ENCODE measurements at places on chromosomes 12 and 14. TPM values are rescaled to one million over a fixed set of nuclear protein-coding genes. Genes with fewer than 3 reads are reported as not detected.

- DNase-seq = no peak
- H3K27me3 ChIP-seq = no peaks in the 10 kb centered on the region
- H3K27ac ChIP-seq = no peak overlapping the region
- H3K4me1 ChIP-seq = no peaks in the 10 kb centered on the region
- no peak overlapping the region for H3K4me3 ChIP-seq
These were observed 161.8 kb downstream of the TTC8 start for GRCh38 chr14:88986146-88986841.

FGF6 gene
- total RNA-seq = not detected

PPP2R5C gene
- total RNA-seq = 128 TPM

RPGRIP1 gene
- total RNA-seq = 2.3 TPM

GRCh38 chr12:55065535-55065934 lies 45.8 kb downstream of the NEUROD4 start:
- no peak overlapping the region for H3K4me3 ChIP-seq
- no peaks in the 10 kb centered on the region for H3K36me3 ChIP-seq
- no peak overlapping the region for H3K27ac ChIP-seq
- peaks cover 1% of the 10 kb centered on the region for H3K27me3 ChIP-seq
- no peaks in the 10 kb centered on the region for H3K4me1 ChIP-seq

GRCh38 chr14:99513946-99514551 lies 32.8 kb downstream of the CCNK start:
- peak; percentile 73 for DNase-seq
- no peak overlapping the region for H3K4me3 ChIP-seq
- H3K27ac ChIP-seq = no peak overlapping the region
- H3K4me1 ChIP-seq = no peaks in the 10 kb centered on the region
- H3K27me3 ChIP-seq = no peaks in the 10 kb centered on the region

- no peak for DNase-seq
- H3K27me3 ChIP-seq = no peaks in the 10 kb centered on the region
- H3K4me3 ChIP-seq = no peak overlapping the region
These were observed 79.9 kb upstream of the SYT10 start for GRCh38 chr12:33519566-33519965.

DNA sequence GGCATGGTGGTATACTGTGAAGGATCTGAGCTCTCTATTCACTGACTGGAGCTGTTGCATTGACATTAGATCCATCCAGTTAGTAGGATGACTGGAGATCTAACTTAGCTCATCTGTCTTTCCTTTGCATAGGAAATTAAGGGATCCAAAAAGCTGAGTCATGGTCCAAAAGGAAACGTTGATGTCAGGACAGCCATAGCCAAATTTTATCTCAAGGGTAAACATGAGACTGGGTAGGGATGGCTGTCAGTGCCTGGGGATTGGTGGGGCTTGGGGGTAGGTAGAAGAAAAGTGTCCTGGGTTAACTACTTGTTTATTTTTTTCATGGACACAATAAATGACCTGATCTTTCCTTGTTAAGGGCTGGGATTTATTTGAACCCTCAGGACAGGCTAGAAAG lies 4.6 kb downstream of the FAM177A1 start:
- no peaks in the 10 kb centered on the region for H3K4me1 ChIP-seq
- no peaks in the 10 kb centered on the region for H3K36me3 ChIP-seq
- H3K27me3 ChIP-seq = no peaks in the 10 kb centered on the region

GRCh38 chr12:53989227-53990113 lies 4.5 kb downstream of the HOXC10 start:
- H3K4me1 ChIP-seq = no peaks in the 10 kb centered on the region
- no peak overlapping the region for H3K27ac ChIP-seq
- no peak for DNase-seq
- no peak overlapping the region for H3K4me3 ChIP-seq

- no peaks in the 10 kb centered on the region for H3K27me3 ChIP-seq
- H3K27ac ChIP-seq = no peak overlapping the region
- no peaks in the 10 kb centered on the region for H3K36me3 ChIP-seq
- H3K4me3 ChIP-seq = no peak overlapping the region
- H3K4me1 ChIP-seq = no peaks in the 10 kb centered on the region
These were observed 20.4 kb downstream of the MAP3K9 start for GRCh38 chr14:70788898-70789297.

GRCh38 chr12:117580718-117581062 lies 219.3 kb upstream of the NOS1 start:
- no peak overlapping the region for H3K4me3 ChIP-seq
- no peaks in the 10 kb centered on the region for H3K36me3 ChIP-seq
- no peaks in the 10 kb centered on the region for H3K27me3 ChIP-seq
- H3K4me1 ChIP-seq = no peaks in the 10 kb centered on the region
- H3K27ac ChIP-seq = no peak overlapping the region

- H3K36me3 ChIP-seq = no peaks in the 10 kb centered on the region
- no peak for DNase-seq
- H3K4me3 ChIP-seq = no peak within 1 kb of the TSS
- H3K27me3 ChIP-seq = no peaks in the 10 kb centered on the region
- H3K4me1 ChIP-seq = no peaks in the 10 kb centered on the region
- no peak within 1 kb of the TSS for H3K27ac ChIP-seq
These were observed at the start of gene IL26 for GRCh38 chr12:68225576-68226476. IL26 (minus strand) TSS chr12:68225810; CDS start chr12:68225756, 54 bp downstream.

KIF21A gene
- 9.0 TPM for total RNA-seq

DNA sequence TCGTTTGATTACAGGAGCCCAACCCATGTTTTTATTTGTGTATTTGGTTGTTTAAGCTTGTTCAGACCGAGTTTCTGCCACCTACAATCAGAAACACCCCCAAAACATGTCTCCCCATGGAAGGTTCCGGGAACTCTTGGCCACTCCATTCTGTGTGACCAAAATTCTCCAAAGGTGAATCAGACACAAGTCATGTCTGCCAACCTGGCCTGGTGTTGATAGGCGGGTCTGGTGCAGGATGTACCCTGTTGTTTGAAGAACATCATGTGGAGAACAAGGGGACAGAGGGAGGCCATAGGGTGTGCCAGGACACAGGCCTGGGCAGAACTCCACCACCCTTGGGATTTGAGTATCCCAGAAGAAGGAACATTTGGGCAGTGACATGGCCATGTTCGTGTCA lies 147.1 kb upstream of the MYL2 start:
- H3K27ac ChIP-seq = no peak overlapping the region
- H3K4me3 ChIP-seq = no peak overlapping the region

DNA sequence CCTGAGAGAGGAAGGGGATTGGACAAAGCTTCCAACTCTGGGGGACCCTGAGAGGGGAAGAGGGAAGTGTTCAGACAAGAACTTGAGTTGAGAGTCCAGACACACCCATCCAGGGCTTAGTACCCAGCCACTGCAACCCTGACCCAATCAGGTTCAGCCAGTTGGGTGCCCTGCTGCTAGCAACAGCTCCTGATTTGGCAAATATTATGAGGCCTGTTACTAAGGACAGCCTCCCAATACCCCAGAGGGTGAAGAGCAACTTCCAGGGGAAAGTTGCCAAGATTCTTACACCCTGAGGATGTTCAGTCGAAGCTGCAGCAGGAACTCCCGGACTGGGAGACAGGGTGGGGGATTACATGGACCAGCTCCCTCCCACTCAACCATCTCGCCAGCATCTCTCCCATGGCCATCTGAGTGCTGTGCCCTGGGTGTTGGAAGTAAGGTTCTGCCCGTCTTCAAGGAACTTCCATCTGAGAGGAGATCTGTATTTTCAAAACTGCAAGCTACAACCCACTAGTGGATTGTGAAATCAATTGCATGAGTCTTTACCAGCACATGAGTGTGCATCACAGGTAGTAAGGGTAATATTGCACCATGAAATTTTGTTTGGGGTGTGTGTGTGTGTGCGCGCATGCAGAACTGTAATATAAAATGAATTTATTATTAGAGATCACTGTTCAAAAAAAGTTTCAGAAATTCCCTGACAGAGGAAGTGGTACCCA lies 11.5 kb upstream of the KRT78 start:
- no peak overlapping the region for H3K27ac ChIP-seq
- no peak overlapping the region for H3K4me3 ChIP-seq
- no peaks in the 10 kb centered on the region for H3K27me3 ChIP-seq
- no peak for DNase-seq
- no peaks in the 10 kb centered on the region for H3K36me3 ChIP-seq

- DNase-seq = no peak
- no peak overlapping the region for H3K27ac ChIP-seq
- no peaks in the 10 kb centered on the region for H3K4me1 ChIP-seq
- H3K27me3 ChIP-seq = no peaks in the 10 kb centered on the region
- H3K36me3 ChIP-seq = no peaks in the 10 kb centered on the region
These were observed 14.3 kb downstream of the CHGA start for GRCh38 chr14:92937051-92937937.

- no peaks in the 10 kb centered on the region for H3K36me3 ChIP-seq
- no peak for DNase-seq
- H3K4me1 ChIP-seq = no peaks in the 10 kb centered on the region
- no peaks in the 10 kb centered on the region for H3K27me3 ChIP-seq
These were observed 26.4 kb upstream of the DBX2 start for GRCh38 chr12:45077251-45077650.

GRCh38 chr12:23001487-23001886 lies 376.5 kb downstream of the ETNK1 start:
- no peak for DNase-seq
- H3K36me3 ChIP-seq = no peaks in the 10 kb centered on the region
- no peaks in the 10 kb centered on the region for H3K4me1 ChIP-seq
- H3K4me3 ChIP-seq = no peak overlapping the region
- H3K27me3 ChIP-seq = no peaks in the 10 kb centered on the region

- no peak for DNase-seq
- no peaks in the 10 kb centered on the region for H3K36me3 ChIP-seq
These were observed 94.0 kb downstream of the NTF3 start for GRCh38 chr12:5525783-5526367.

DNA sequence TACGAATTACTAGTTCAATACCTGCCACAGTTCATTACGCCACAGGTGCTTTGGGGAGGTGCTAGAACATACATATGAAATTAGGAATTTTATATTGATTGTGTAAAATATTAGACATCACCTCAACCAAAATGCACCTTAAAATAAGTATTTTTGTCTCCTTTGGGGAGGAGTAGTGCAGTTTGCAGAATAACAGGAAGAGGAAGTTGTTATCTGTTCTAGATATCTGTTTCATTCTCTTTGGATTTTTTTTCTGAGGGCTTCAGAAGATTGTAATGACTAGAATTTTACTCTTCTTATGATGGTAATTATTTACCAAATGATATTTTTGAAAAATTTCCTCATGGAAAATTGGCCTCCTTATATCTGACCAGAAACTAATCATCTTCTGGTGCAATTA lies 9.9 kb upstream of the GYS2 start:
- H3K27ac ChIP-seq = no peak overlapping the region
- no peak overlapping the region for H3K4me3 ChIP-seq
- no peaks in the 10 kb centered on the region for H3K36me3 ChIP-seq
- peaks cover 2% of the 10 kb centered on the region for H3K27me3 ChIP-seq
- DNase-seq = no peak

DNA sequence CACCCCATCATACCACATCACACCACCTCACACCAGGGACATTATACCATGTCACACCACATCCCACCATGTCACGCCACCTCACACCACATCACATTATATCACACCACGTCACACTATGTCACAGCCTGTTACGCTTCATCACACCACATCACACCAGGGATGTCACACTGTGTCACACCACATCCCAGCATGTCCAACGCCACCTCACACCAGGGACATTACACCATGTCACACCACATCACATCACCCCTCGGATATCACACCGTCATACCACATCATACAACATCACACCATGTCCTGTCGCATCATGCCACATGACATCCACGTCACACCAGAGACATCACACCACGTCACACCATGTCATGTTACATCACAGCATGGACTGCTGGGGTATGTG lies 235.5 kb downstream of the TMEM121 start:
- H3K4me3 ChIP-seq = no peak overlapping the region
- no peaks in the 10 kb centered on the region for H3K4me1 ChIP-seq
- H3K27ac ChIP-seq = no peak overlapping the region
- DNase-seq = peak; percentile 19
- H3K27me3 ChIP-seq = no peaks in the 10 kb centered on the region
- no peaks in the 10 kb centered on the region for H3K36me3 ChIP-seq

DNA sequence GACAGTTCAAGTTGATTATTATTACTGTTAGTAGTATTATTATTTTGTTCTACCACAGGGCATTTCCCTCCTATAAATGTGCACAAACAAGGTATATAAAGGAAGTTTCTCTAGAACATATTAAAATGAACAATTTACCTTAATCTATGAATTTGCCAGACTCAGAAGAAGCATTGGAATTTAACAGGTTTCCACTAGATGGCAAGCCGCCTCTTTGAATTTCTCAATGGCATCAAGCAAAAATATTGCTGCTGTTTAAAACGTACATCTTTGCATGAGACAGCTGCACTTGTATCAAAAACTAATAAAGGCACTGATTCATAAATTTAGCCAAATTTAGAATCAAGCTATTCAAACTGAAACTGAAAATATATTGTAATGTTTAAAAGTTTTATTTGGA lies 34.6 kb upstream of the MIS18BP1 start:
- no peak overlapping the region for H3K27ac ChIP-seq
- H3K27me3 ChIP-seq = no peaks in the 10 kb centered on the region
- no peaks in the 10 kb centered on the region for H3K4me1 ChIP-seq
- no peaks in the 10 kb centered on the region for H3K36me3 ChIP-seq

MANSC4 gene
- not detected for total RNA-seq

DNA sequence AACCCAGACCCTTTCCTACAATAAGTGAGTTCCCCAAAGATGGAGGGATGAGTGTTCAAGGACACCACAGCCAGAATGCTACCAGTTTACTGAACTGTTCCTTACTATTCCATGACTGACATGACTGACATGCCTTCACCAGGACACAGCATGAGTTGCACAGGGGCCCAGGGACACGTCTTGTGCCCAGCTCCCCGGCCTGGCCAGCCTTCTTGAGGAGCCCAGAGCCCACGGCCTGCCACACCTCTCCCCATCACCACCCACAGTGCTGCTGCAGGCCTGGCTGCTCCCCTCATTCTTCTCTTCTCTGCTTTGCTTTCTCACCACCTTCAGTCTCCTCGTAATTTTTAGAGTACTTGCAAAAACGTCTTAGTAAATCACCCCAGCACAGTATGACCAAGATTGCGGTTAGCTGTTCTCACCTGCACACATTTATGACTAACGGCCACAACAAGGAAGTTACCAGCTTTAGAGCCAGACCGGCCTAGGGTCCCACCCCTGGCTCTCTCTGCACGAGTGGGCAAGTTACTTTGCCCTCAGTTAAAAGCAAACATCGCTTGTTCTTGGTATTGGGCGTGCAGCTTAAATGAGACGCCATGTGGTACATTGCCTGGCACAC lies 18.5 kb downstream of the PPP2R5E start:
- DNase-seq = no peak
- no peak overlapping the region for H3K4me3 ChIP-seq
- peaks cover 2% of the 10 kb centered on the region for H3K4me1 ChIP-seq
- no peaks in the 10 kb centered on the region for H3K27me3 ChIP-seq
- H3K27ac ChIP-seq = no peak overlapping the region

KRT85 gene
- not detected for total RNA-seq

BBOF1 gene
- 6.3 TPM for total RNA-seq
